ENCODE measurements at places on chromosomes 11 and 22.

DNA sequence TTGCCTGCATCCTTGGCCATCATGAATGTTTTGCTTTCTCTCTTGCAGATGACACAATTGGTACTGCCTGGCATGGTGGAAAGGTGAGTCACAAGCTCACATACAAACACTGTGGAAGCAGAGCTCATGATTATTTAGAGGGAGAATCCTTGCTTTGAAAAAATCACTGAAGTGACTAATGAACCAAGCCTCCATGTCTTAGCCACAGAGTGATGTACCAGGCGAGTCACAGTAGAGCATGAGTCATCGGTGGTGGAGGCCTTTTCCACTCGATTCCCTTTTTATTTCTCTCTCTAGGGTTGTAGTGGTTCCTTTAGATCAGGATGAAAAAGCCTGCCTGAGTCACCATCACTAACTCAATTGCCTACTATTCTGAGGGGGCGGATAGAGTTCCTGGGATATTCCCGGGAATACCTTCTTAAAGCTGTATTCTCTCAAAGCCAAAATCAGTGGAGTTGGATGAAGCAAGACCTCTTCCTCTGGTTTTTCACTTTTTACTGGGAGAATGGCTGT lies 49.6 kb upstream of the ALKBH3 start:
- H3K36me3 ChIP-seq = no peaks in the 10 kb centered on the region
- H3K27ac ChIP-seq = no peak overlapping the region
- DNase-seq = no peak
- H3K27me3 ChIP-seq = no peaks in the 10 kb centered on the region

- peaks cover 13% of the 10 kb centered on the region for H3K36me3 ChIP-seq
- DNase-seq = peak; percentile 57
- H3K27me3 ChIP-seq = no peaks in the 10 kb centered on the region
- no peak overlapping the region for H3K4me3 ChIP-seq
- no peak overlapping the region for H3K27ac ChIP-seq
- peaks cover 6% of the 10 kb centered on the region for H3K4me1 ChIP-seq
These were observed 11.7 kb downstream of the MIAT start for GRCh38 chr22:26669060-26669481.

GRCh38 chr11:820655-821511 lies 2.2 kb downstream of the PNPLA2 start:
- no peak for DNase-seq
- H3K36me3 ChIP-seq = peaks cover 11% of the 10 kb centered on the region
- H3K4me3 ChIP-seq = no peak overlapping the region
- H3K27ac ChIP-seq = no peak overlapping the region

DNA sequence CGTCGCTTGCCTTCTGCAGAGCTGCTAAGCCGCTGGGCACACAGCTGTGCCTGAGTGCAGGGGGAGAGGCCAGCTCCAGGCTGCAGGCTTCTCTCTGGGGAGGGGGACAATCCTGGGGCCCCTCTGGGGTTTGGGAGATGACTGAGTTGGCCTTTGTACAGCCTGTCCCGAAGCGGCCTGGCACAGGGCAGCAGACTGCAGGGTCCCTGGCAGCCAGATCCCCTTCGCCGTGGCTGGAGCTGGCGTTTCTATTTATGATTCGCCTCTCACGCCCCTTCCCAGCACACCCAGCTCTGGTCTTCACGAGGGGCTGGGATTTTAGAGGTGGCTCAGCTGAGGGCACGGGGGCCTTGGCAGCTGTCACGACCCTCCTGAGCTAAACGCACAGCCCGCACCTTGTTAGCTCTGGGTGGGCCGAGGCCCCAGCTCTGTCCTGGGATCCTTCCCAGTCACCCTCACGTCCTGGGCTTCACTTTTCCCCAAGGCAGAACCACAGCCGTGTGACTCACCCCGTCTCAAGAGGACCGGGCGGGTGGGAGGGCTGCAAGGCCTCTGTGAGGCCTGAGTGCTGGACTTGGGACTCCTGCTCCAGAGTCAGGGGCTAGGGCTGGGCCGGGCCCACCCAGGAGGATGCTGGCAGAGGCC lies 18.4 kb downstream of the OSBPL5 start:
- DNase-seq = no peak
- no peaks in the 10 kb centered on the region for H3K36me3 ChIP-seq
- H3K4me3 ChIP-seq = no peak overlapping the region

DNA sequence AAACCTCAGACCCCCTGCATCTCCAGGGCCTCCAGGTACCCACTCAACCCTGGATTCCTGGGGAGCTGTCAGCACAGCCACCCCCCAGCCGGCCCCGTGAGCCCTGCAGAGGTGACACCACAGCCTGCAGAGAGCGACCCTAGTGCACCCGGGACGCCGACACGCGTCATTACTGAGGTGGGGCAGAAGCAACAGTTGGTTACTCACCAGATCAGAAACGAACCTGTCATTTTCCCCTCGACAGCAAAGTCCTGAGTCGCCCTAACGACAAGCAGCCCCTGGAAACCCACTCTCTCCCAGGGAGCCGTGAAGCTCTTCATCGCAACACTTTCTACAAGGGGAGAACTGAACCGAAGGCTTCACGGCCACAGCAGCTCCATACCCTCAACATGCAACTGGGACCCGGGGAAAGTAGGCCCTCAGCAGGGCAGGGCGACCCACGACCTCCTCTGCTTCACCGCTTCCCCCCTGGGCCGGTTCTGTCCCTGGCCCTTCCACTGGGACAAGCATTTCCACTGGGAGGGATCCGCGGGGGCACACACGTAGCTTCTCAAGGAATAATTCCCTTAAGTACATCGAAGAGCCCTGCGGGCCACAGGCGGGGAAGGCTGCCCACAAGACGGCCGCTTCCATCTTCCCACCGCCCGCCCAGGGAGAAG lies 1.6 kb downstream of the BRD1 start:
- peak overlapping the region; percentile 55 for H3K4me3 ChIP-seq
- H3K36me3 ChIP-seq = peaks cover 17% of the 10 kb centered on the region
- no peak overlapping the region for H3K27ac ChIP-seq
- DNase-seq = no peak
- H3K4me1 ChIP-seq = peaks cover 4% of the 10 kb centered on the region

- no peak overlapping the region for H3K27ac ChIP-seq
- H3K4me1 ChIP-seq = peaks cover 3% of the 10 kb centered on the region
- H3K36me3 ChIP-seq = no peaks in the 10 kb centered on the region
- no peaks in the 10 kb centered on the region for H3K27me3 ChIP-seq
These were observed 649 bp downstream of the TMEM25 start for GRCh38 chr11:118531597-118532084.

- H3K4me1 ChIP-seq = no peaks in the 10 kb centered on the region
- H3K4me3 ChIP-seq = no peak overlapping the region
- no peak for DNase-seq
- H3K36me3 ChIP-seq = no peaks in the 10 kb centered on the region
- no peak overlapping the region for H3K27ac ChIP-seq
These were observed 128.8 kb downstream of the KIRREL3 start for GRCh38 chr11:126871792-126872191.

Data from iPS DF 6.9 (cell line).